Fibroblast of skin of left quadriceps (primary cell): ENCODE measurements at places on chromosomes 12 and 14.

- DNase-seq = no peak
Measured at GRCh38 chr12:65725376-65725775, 98.9 kb upstream of the HMGA2 start.

DNA sequence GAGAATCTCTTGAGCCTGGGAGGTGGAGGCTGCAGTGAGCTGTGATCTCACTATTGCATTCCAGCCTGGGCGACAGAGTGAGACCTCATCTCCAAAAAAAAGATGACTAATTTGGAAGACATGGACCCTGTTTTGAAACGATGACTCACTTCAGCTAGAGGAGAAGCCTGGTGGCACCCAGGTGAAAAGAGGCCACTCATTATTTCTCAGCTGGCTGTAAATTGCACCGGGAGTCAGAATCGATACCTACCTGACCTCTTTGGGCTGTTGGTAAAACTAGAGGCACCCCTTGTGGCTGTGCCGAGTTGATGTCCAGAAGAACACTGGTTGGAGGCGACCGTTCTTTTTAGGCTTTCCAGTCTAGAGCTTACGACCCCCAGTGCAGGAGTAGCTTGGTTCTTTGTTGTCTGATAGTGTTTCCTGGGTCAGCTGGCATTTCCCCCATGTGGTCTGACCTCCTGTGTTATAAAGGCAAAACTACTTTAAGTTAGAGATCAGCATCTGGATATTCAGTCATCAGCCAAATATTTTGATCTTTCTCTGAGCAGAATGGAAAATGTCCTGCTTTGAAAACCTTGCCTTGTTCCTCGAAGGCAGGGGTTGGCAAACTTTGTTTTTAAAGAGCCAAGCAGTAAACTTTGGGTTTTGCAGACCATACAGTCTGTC is 93.2 kb downstream of the CHST11 start:
- no peak for DNase-seq

GRCh38 chr14:85562630-85563029 is 32.7 kb downstream of the FLRT2 start:
- no peak for DNase-seq

DNA sequence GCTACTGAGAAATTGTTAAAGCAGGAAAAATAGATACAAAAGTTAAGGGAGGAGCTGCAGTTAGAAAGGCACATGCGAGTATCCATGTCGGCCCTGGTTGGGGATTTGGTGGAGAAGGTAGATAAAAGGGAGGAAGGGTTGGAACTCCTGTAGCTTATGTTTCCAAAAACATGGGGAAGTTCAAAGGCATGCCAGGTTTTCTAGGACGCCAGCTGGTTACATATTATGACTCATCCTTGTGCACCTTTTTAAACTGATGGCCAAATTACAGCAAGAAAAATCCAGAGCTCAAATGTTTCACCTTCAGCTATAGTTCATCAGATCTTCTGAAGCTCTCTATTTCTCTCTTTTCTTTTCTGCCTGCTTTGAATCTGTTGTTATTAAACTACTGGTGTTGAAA is 13.2 kb upstream of the MAP4K5 start:
- no peak for DNase-seq

- DNase-seq = no peak
Measured at GRCh38 chr14:104880584-104881210, 15.6 kb downstream of the CEP170B start.

DNA sequence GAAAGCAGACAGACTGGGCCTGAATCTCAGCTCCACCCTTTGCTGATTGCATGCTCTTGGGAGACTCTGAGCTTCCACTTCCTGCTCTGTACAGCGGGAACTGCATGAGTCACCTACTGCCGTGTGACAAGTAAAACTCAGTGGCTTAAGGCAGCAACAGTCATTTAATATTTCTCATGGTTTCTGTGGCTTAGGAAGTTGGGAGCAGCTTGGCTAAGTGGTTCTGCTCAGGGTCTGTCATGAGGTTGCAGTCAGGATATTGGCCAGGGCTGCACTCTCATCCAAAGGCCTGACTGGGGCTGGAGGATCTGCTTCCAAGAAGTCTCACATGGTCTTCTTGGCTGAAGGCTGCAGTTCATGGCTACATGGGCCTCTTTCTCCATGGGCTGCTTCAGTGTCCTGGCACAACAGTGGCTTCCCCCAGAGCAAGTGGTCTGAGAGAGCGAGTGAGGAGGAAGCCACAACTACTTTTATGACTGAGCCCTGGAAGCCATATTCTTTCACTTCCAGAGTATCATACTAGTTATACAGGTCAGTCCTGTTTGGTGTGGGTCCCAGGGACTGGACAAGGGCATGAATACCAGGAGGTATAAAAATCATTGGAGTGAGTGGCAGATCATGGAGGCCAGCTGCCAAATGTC is 49.7 kb downstream of the FAM222A start:
- DNase-seq = no peak
